COR-L47 (cell line): ENCODE measurements at places on chromosomes 4 and X.

GRCh38 chr4:15501941-15502340 lies 32.3 kb downstream of the CC2D2A start:
- DNase-seq = no peak

DNA sequence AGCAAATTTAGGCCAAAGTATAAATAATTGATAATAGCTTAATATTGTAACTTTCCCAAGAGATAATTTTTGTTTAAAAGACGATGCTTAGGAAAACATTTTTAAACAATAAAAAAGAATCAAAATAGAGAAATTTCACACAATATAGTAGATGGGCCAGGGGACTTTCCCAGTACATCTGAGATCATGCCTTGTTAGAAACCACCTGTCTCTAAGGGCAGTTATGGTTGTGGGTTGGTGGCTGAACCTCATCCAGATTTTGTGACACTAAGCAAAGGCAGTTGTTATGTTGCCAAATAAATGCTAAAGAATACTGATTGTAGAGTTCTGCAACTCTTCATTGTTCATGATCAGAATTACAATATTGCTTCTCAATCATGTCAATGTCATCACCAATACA lies 270.6 kb downstream of the BANK1 start:
- no peak for DNase-seq

DNA sequence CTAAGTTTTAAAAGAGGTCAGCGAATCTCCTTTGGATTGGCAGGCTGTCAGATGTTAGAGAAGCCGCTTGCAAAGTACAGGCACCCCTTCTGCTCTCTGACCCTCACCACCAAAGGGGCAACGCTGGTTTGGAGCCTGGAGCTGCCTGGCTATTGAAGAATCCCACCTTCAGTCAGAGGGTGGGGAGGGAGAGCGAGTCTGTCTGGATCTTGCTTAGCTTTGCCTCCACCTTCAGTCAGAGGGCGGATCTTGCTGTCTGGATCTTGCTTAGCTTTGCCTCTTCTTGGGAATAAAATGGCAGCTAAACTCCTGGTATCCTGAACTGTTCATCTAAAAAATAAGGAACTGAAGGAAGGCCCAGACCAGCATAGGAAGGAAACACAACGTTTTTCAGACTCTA lies 7.3 kb downstream of the CCDC110 start:
- no peak for DNase-seq

DNA sequence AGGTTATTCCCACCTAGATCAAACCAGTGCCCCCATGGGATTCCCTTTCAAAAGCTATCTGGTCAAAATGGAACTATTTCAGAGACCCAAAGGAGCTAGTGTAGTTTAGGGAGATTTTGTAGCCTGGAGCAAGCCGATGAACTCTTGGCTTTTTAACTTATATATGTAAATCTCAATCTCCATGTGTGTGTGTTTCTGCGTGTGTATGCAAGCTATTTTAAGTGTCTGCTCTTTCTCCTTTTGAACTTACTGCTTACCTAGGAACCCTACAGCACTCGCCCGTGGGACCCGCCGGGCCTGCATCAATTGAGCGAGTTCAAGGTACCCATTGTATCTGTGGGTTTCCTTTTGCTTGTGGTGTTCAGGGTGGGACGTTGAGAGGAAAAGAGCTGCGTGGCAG lies 10.4 kb downstream of the CSTF2 start:
- no peak for DNase-seq

- peak; percentile 4 for DNase-seq
Observed at GRCh38 chr4:17347445-17347844, 164.4 kb downstream of the QDPR start.

- no peak for DNase-seq
Observed at GRCh38 chr4:185358514-185358913, 37.2 kb downstream of the LRP2BP start.

GRCh38 chrX:31388946-31389345 lies 317.1 kb upstream of the FTHL17 start:
- no peak for DNase-seq
